ENCODE measurements at places on chromosomes 1 and 21.

- DNase-seq, result no peak
Observed at GRCh38 chr1:200400556-200400955, 9.3 kb downstream of the ZNF281 start.

GRCh38 chr1:183180634-183181056 is 5.4 kb upstream of the LAMC2 start:
- peak; percentile 96 for DNase-seq

DNA sequence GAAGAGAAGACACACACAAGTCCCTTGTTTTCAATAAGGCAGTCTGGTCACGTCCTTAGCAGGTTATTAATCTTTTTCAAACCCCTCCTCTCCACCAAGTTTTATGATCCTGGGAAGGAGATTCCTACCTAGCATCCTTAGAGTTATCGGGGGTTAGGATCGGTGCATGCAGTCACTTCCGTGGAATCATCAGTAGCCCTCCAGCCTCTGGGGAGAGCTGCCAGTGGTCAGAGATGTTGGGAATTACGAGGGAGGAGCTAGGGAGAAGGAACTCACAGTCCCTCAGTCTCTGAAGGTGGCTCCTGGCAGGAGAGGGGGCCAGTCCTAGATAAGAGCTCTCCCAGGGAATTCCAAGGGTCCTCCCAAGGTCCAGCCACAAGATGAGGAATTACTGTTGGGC is 57.7 kb upstream of the ATP5PO start:
- no peak for DNase-seq

DNA sequence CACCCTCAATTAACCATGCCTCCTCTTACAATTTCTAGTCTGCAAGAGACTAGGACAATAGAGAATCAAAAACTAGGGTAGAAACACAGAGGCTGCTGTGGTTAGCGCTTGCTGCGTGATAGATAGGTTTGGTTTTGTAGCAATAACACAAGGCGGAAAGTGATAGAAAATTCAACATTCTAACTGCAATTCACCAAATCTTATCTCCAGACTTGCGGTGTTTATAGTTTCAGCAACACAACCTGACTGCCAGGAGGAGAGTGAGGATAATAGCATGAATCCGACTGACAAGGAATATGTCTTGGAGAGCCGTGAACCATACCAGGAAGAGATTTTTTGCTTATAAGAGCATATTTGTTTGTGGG is 30.7 kb upstream of the IFNAR2 start:
- no peak for DNase-seq

DNA sequence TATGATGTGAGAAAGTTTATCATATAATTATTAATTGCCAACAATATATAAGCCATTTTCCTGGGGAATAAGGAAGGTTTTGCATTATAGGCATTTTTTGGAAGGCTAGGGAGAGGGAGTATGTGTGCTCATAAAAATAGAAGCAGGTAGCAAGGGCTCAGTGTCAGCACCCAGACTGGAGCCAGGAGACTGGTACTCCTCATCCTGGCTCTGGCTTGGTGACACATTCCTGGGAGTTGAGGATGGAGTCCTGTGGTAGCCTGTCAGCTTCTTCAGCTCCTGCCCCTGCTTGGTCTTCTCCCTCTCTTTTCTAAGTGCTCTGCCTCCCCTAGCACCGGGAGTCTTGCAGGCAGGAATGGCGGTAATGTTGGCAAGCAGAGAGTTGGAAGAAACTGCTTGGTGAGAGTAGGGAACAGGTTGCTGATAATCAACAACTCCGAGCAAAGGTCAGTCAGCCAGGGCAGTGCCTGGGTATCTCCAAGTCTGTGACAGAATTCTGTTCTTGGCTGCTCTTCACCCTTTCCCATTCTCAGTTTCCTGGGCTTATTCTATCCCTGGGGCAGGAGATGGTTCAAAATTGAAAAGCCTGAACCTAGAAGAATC is 23.0 kb downstream of the GIPC2 start:
- no peak for DNase-seq

- DNase-seq, result no peak
Observed at GRCh38 chr1:230248889-230249270, 177.3 kb downstream of the PGBD5 start.

DNA sequence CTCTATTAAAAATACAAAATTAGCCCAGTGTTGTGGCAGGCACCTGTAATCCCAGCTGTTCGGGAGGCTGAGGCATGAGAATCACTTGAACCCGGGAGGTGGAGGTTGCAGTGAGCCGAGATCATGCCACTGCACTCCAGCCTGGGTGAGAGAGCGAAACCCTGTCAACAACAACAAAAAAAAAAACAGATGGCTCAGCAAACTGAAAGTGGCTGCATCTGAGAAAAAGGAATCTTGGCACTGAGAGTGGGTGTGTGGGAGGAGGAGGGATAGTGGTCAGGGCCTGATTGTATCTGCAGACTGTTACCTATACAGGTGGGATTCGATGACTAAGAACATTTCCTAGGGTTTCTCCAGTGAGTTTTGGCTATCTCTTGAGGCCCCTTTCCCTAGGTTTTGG is 122.2 kb upstream of the BARHL2 start:
- no peak for DNase-seq

GRCh38 chr1:237910834-237911233 is 20.1 kb upstream of the ZP4 start:
- no peak for DNase-seq

GRCh38 chr1:6893388-6893787 is 108.1 kb downstream of the CAMTA1 start:
- no peak for DNase-seq

GRCh38 chr1:235852887-235853286 is 13.8 kb downstream of the LYST start:
- DNase-seq, result no peak

- DNase-seq, result no peak
Observed at GRCh38 chr1:3024019-3024418, 2.8 kb downstream of the ACTRT2 start.

DNA sequence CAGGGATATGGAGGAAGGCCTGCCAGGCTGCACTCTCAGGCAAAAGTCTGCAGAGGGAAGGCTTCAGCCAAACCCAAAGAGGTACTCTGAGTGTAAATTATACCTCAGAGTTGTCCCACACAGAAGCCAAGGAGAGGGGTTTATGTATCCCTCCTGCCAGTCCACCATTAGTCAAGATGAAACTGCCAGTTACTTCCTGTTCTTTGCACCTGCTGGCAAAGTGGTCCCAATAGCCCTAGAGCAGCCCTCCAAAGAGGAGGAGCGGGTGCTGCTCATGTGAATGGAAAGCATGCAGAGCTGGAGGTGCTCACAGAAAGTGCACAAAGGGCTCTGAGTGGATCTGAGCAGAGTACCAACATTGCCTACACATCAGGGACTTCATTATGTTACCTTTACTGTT is 37.1 kb upstream of the MCOLN3 start:
- DNase-seq, result no peak

DNA sequence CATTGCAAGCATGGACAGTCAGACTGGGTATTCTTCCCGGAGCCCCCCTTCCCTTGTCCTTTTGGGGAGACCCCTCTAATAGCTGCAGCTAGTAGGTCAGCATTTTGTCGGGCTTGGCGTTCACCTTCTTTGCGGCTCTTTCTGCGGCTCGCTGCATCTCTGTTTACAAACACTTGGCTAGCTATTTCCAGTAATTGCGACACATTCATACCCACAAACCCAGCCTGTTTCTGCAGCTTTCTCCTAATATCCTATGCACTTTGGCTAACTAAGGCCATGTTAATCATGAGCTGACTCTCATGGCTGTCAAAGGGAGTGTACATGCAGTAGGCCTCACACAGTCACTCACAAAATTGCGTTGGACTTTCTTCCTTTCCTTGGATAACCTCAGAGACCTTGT is 716.4 kb downstream of the AMY1C start:
- DNase-seq, result no peak

- DNase-seq, result no peak
Observed at GRCh38 chr1:204997591-204998355, 45.2 kb upstream of the CNTN2 start.

- peak; percentile 62 for DNase-seq
Observed at GRCh38 chr1:243841507-243841906, 8.5 kb downstream of the AKT3 start.

DNA sequence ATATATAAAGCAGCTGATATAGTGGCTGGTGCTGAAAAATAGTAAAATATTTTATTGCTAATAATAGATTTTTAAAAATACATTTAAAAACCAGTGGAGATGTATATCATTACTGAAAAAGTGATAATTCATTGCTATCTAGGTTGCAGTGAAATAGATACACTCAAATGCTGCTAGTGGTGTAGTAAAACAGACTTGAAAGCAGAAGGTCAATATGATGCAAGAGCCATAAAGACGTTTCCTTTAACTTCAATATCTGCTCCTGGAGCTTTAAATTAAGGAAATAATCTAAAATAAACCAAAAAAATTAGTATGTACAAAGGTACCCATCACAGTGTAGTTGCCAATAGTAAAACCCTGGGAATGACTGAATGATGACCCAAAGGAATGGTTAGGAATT is 26.2 kb downstream of the RHEX start:
- DNase-seq, result no peak

GRCh38 chr1:30399026-30399425 is 324.4 kb downstream of the MATN1 start:
- DNase-seq, result no peak

- DNase-seq, result no peak
Observed at GRCh38 chr1:231076802-231077201, 36.7 kb upstream of the FAM89A start.

- no peak for DNase-seq
Observed at GRCh38 chr1:116064616-116065015, 46.6 kb upstream of the MAB21L3 start.

- no peak for DNase-seq
Observed at GRCh38 chr1:190140644-190141043, 337.0 kb downstream of the BRINP3 start.

- peak; percentile 83 for DNase-seq
Observed at GRCh38 chr1:77538956-77539518, 143.4 kb downstream of the ZZZ3 start.

Measured in Caki2 (cell line).